ENCODE measurements at places on chromosomes 5 and 9. TPM values are rescaled to one million over a fixed set of nuclear protein-coding genes. Genes with fewer than 3 reads are reported as not detected.

The TXN gene
- 65.4 TPM for total RNA-seq

DNA sequence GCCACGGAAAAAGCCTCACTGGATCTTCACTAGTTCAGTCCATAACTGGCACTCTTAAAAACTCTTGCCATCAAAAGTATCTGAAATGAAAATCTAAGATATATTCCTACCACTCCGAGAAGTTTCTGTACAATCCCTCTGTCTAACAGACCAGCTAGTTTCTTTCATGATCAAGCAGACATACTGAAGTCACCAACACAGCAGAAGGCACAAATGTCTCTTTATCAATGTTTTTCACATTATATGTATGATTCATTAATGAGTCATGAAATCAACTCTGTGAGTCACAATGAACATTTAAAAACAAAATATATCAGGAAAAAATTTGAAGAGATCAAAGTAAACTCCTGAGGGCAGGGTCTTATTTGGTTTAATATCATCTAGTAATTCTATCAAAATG, 50.8 kb downstream of the F2R start:
- H3K27me3 ChIP-seq, result no peaks in the 10 kb centered on the region
- H3K4me1 ChIP-seq, result no peaks in the 10 kb centered on the region
- no peaks in the 10 kb centered on the region for H3K36me3 ChIP-seq
- H3K27ac ChIP-seq, result no peak overlapping the region
- no peak overlapping the region for H3K4me3 ChIP-seq
- no peak for DNase-seq

The MCTP1 gene
- 7.6 TPM for total RNA-seq

DNA sequence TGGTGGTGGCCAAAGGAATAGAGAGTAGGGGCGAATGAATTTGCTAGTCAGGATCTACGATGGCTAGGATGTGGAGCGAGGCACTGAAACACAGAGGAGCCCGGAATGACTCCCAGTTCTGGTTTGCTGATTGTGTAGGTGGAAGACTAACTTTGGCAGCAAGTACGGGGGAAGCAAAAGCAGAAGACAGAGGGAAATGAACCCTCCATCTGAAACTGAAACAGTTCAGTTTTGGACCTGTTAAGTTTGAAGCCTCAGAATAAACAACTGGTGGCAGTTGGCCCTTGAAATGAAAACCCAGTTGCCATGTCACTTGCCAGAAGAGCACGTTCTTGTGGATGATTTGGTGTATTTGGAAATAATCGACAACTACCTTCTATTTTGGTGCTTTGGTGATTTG, 15.4 kb upstream of the SMIM15 start:
- H3K27me3 ChIP-seq, result no peaks in the 10 kb centered on the region
- H3K4me3 ChIP-seq, result no peak overlapping the region
- no peak overlapping the region for H3K27ac ChIP-seq
- DNase-seq, result no peak

The CFAP157 gene
- total RNA-seq, result not detected

DNA sequence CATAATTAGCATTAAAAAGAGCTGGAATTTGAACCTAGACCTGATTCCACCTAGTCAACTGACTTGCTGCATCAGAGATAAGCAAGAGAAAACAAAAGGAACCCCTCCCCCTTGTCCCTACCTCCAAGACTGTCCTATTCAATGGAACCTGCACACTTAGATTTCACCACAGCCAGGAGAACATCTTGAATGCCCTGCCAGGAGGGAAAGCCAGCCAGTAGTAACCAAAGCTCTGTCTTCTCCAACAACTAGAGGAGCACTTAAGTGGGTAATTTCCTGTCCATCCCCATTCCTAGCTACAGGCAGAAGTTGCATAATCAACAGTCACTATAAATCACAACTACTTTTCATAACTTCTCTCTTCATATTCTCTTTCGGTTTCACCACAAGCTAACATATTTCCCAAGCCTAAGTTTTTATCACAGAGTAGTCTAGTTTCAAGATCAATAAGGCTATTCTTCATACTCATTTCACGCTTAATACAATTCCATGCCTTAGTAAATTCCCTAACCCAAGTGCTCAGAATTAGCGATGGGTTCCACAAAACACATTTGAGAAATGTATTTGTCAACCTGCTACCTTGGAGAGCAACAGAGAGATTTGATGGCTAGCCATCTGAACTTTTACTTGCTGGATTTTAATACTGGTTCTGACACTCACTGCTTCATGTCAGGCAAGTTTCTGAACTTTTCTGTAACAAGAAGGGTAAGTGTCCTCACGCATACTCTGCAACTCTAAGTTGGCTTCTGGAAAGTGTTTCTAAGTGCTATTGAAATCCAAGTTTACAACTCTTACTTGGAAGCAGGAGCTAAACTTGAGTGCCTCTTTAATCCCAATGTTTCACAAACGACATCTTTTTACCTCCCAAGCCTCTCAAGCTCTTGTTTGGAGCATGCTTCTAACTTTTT, 2.0 kb downstream of the DENND1A start:
- peak overlapping the region; percentile 39 for H3K27ac ChIP-seq
- H3K36me3 ChIP-seq, result no peaks in the 10 kb centered on the region
- H3K4me3 ChIP-seq, result peak overlapping the region; percentile 94
- no peak for DNase-seq
- peaks cover 33% of the 10 kb centered on the region for H3K4me1 ChIP-seq

The GARIN3 gene
- total RNA-seq, result not detected

DNA sequence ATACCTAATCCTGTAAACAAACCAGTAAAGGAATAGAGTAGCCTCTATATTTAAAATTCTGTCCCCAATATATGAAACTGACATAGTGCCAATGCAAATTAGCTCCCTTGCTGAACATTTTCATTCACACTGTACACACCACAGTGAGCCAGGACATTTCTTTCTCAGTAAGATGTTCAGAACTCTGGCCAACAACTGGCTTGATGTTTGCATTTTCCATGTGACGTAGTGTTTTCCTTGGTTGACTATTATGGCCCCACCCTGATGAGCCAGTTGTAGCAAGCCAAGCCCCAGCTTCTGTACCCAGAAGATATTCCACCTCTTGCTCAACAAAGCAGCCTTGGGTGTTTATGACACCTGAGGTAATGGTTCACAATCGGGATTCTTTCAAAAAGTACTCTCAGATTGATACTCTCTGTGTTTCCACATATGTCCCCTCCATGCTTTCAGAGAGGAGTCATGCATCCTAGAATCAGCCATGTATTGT, 17.7 kb upstream of the ANXA1 start:
- no peak overlapping the region for H3K27ac ChIP-seq
- DNase-seq, result no peak
- no peaks in the 10 kb centered on the region for H3K4me1 ChIP-seq
- no peak overlapping the region for H3K4me3 ChIP-seq
- no peaks in the 10 kb centered on the region for H3K27me3 ChIP-seq
- no peaks in the 10 kb centered on the region for H3K36me3 ChIP-seq

- H3K4me3 ChIP-seq, result no peak overlapping the region
- H3K4me1 ChIP-seq, result peaks cover 8% of the 10 kb centered on the region
- no peaks in the 10 kb centered on the region for H3K36me3 ChIP-seq
- H3K27me3 ChIP-seq, result no peaks in the 10 kb centered on the region
- H3K27ac ChIP-seq, result no peak overlapping the region
- no peak for DNase-seq
Measured at GRCh38 chr5:93607367-93608258, 24.6 kb downstream of the NR2F1 start.

DNA sequence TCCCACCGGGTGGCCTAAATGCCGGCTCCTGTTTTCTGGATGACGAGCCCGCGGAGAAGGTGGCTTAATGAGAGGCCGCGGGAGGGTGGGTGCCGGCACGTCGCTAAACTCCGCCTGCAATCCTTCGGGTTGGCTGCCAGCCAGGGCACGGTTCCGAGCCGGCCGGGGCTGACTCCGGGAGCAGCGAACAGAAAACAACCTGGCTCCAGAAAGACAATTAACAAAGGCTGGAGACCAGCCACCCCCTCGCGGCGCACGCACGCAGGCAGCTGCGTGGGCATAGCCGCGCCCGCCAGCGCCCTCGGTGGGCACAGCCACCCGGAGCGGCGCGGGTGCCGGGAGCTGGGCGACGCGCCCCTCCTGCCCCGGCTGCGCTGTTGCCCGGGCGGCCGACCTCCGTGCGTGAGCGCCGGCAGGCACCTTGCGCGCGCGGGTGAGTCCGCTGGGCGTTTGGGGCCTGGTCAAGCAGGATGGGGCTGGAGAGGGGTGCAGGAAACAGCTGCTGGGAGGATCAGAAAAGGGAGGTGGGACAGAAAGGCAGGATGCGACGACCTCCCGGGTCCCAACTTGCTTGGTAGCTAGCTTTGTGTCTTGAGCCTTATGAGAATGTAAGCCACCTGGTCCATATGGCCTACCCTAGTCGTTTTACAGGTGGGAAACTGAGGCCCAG, at the start of gene ARHGEF37:
TSS of gene ARHGEF37 (plus strand) at position 307 of the 670 bp plus-strand sequence. CDS start 16,272 bp downstream, outside the sequence.
- H3K27me3 ChIP-seq, result no peaks in the 10 kb centered on the region
- DNase-seq, result peak; percentile 89
- no peaks in the 10 kb centered on the region for H3K4me1 ChIP-seq
- H3K27ac ChIP-seq, result peak within 1 kb of the TSS; percentile 43

The PRSS3 gene
- 1.9 TPM for total RNA-seq

- no peaks in the 10 kb centered on the region for H3K4me1 ChIP-seq
- no peak for DNase-seq
- H3K27me3 ChIP-seq, result no peaks in the 10 kb centered on the region
- no peaks in the 10 kb centered on the region for H3K36me3 ChIP-seq
- no peak overlapping the region for H3K27ac ChIP-seq
Measured at GRCh38 chr9:126979461-126979860, 64.9 kb downstream of the RALGPS1 start.

DNA sequence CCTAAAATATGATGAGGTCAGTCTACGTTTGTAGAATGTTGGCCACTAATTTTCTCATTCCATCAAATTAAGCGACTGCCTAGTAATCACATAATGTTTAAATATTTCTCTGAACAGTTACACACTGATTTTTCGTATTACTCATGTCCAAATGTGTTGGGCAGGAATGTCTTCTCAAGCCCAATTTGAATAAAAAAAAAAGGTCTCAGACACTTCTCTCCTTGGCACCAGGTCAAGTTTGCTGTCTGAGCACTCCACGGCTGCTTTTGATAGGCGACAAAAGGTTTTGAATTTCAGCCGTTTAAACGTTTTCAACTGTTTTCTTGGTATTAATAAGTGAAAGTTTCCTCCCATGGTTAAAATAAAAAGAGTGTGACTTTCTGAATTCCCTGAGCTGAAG, 542.1 kb downstream of the IRX1 start:
- no peak overlapping the region for H3K27ac ChIP-seq
- H3K36me3 ChIP-seq, result no peaks in the 10 kb centered on the region
- no peak for DNase-seq
- peaks cover 3% of the 10 kb centered on the region for H3K27me3 ChIP-seq
- no peaks in the 10 kb centered on the region for H3K4me1 ChIP-seq

DNA sequence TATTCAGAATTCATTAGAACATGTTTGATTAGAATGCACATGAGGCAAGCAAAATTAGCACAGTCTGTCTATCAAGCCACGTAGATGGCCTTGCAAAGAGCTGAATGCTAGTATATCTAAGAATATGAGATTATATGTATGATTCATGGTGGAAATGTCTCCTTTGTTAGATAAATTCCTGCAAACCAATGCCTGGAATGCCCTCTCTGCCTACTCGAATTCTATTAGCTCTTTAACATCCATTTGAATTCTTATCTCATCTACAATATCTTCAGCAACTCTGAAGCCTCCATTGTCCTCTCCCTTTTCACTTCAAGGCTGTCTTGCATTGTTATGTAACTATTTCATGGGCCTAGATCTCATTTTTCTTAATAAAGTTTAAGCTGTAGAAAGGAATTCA, 205.5 kb downstream of the TMC1 start:
- DNase-seq, result no peak
- no peaks in the 10 kb centered on the region for H3K36me3 ChIP-seq
- no peak overlapping the region for H3K4me3 ChIP-seq
- no peaks in the 10 kb centered on the region for H3K4me1 ChIP-seq
- no peak overlapping the region for H3K27ac ChIP-seq

The IGFBPL1 gene
- not detected for total RNA-seq

GRCh38 chr5:128537221-128537999, 635 bp downstream of the FBN2 start:
- H3K27me3 ChIP-seq, result peaks cover 7% of the 10 kb centered on the region
- no peak overlapping the region for H3K27ac ChIP-seq
- H3K4me1 ChIP-seq, result peaks cover 6% of the 10 kb centered on the region
- DNase-seq, result no peak
- H3K4me3 ChIP-seq, result no peak overlapping the region

DNA sequence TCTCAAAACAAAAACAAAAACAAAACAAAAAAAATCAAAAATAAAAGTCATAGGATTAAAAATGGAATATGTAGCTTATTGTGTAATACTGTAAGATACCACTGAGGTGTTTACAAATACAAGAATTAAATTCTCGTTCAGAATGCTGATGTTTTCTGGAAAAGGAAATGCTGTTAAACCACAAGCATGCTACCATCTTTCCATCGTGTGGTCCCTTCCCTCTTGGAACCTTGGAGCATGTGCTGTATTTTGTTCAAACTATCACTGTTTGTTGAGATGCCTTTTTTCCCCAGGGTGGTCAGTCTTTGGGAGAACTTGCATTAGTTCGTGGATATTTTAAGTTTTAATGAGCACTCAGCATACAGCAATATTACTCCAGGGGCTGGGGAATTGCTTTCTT, 39.7 kb downstream of the SUB1 start:
- no peaks in the 10 kb centered on the region for H3K36me3 ChIP-seq
- H3K4me1 ChIP-seq, result peaks cover 37% of the 10 kb centered on the region
- no peaks in the 10 kb centered on the region for H3K27me3 ChIP-seq
- no peak overlapping the region for H3K4me3 ChIP-seq
- H3K27ac ChIP-seq, result no peak overlapping the region
- DNase-seq, result no peak

DNA sequence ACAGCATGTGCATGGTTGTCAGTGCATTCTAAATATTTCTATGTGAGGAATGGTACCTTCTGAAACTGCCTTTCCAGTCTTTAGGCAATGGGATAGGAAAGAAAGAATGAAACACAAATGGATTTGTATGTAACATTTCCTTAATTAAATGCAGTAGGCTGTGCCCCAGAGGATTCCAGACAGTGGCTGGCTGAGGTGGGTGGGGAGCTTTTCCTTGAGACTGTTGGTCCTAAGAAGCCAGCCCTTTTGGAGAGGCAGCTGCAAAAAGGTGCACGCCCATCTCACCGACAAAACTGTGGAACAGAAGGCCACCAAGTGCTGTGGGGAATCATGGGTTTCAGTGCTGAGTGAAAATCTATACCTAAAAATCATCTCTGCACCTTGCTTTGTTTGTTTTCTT, 6.8 kb upstream of the CKMT2 start:
- no peak overlapping the region for H3K27ac ChIP-seq
- H3K36me3 ChIP-seq, result no peaks in the 10 kb centered on the region
- no peaks in the 10 kb centered on the region for H3K4me1 ChIP-seq
- no peak for DNase-seq
- H3K27me3 ChIP-seq, result no peaks in the 10 kb centered on the region
- no peak overlapping the region for H3K4me3 ChIP-seq
